ENCODE measurements at places on chromosomes 7 and 10.

DNA sequence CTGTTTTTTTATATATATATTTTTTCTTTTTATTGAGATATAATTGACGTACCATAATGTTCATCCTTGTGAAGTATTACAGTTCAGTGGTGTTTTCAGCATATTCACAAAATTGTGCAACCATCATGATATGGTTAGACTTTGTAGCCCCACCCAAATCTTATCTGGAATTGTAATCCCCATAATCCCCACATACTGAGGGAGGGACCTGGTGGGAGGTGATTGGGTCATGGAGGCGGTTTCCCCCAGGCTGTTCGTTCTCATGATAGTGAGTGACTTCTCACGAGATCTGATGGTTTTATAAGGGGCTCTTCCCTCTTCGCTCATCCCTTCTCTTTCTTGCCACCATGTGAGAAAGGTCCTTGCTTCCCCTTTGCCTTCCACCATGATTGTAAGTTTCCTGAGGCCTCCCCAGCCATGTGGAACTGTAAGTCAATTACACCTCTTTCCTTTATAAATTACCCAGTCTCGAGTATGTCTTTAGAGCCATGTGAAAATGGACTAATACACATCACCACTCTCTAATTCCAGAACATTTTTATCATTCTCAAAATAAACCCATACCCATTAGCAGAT lies 73.9 kb upstream of the SMNDC1 start:
- DNase-seq: no peak

- DNase-seq: no peak
Measured at GRCh38 chr10:11018432-11018841, 765 bp downstream of the CELF2 start.

DNA sequence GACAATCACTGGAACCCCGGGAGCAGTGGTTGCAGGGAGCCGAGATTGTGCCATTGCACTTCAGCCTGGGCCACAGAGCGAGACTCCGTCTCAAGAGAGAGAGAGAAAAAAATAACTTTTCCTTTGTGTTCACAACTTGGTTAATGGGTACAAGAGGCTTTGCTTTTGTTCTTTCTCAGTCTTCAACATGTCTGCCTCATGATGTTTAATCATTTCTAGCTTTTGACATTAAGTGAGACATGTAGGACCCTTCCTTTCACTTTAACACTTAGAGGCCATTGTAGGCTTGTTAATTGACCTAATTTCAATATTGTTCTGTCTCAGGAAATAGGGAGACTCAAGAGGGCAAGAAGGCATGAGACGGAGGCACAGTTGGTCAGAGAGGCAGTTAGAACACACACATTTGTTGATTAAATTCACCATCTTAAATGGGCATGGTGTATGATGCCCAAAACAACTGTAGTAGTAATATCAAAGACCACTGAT lies 9.3 kb upstream of the CRCP start:
- DNase-seq: no peak

GRCh38 chr10:43647576-43647975 lies 1.1 kb downstream of the ZNF32 start:
- DNase-seq: no peak

DNA sequence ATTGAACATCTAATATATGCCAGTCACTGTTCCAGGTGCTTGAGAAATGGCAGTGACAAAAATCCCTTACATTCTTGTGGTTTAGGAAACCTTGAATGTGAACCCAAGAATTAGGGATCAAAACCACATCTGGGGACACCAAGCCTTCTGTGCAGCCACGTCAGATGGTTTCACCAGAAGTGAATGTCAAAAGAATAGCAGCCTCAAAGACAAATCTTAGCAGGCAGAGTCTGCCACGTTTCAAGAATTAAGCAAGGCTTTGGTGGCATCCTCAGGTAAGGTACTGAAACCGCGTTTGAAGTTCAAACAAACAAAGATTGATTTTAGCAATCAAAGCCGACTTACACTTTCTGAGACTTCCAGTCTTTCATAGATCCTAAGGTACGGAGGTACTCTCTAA lies 225.5 kb upstream of the GNAI1 start:
- DNase-seq: no peak

DNA sequence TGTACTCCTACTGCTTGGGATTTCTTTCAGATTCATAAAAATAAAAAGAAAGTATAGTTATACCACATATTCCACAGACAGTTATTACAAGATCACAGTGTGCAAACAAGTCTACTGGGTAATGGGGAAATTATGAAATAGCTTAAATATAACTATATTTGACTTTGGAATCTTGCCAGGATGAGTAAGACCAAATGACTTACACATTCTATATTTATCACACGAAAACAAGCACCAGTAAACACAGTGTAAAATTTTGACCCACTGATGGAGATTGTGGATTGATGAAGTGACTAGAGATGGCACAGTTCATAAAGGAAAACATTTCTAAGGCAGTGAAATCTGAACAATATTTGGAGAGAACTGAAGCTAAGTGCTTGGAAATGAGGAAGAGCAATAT lies 339.7 kb downstream of the THSD7A start:
- DNase-seq: no peak

GRCh38 chr10:77518241-77518909 lies 119.2 kb downstream of the KCNMA1 start:
- DNase-seq: no peak

GRCh38 chr10:43078175-43078985 lies 1.5 kb downstream of the RET start:
- no peak for DNase-seq

DNA sequence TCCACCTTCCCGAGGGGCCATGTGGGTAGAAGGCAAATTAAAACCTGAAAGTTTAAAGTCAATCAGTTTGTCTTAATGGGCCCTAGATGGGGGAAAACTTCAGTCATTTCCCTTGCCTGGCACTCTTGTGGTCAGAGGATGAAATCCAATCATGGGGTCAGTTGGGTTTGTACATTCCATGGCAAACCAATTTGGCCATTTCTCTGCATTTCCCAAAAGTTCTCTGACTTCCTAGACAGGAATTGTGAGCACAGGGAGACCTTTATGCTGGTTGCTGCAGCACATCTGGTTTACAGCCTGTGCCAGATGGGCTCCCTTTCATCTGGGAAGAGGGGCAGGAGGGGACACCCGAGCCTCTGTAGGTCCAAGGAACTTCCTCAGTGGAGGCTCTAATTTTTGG lies 113.0 kb downstream of the CYP26A1 start:
- DNase-seq: no peak

- no peak for DNase-seq
Measured at GRCh38 chr10:25082276-25083204, 66.1 kb downstream of the THNSL1 start.

GRCh38 chr10:50551894-50552293 lies 71.9 kb downstream of the SGMS1 start:
- DNase-seq: no peak

DNA sequence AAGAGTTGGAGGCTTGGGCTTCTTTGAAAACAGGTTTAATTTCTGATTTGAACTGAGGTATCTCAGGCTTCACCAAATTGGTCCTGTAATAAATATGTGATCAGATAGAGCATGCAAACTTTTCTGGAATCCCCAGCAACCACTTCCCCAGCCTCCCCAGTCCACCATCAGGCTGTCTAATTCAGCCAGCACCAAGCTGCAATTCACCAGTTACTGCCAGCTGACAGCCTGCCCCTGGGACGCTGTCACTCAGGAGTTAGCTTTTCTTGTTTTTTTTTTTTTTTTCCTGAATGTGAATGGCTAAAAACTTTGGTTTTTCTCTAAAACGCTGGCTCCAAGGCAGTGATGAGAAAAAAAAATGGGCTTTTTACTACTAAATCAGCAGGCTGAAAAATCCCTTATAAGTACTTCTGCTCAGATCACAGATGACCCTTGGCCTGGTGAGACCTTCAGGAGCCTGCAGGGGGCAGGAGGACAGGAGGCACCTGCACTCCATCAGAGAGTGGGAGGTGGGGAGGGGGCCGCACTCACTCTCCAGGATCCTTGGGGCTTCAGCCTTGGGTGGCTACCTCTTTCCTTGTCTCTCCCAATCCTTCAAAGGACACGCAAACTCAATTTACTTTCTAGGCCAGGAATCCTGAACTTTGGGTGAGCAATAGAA lies 349.4 kb downstream of the GATA3 start:
- DNase-seq: no peak

- no peak for DNase-seq
Measured at GRCh38 chr7:129591868-129592267, 19.7 kb upstream of the NRF1 start.

- DNase-seq: no peak
Measured at GRCh38 chr7:27251652-27252590, 9.3 kb downstream of the EVX1 start.
